ENCODE measurements at places on chromosomes 11 and 22.

- DNase-seq, result no peak
Observed at GRCh38 chr11:116033931-116034553, 529.8 kb upstream of the CADM1 start.

DNA sequence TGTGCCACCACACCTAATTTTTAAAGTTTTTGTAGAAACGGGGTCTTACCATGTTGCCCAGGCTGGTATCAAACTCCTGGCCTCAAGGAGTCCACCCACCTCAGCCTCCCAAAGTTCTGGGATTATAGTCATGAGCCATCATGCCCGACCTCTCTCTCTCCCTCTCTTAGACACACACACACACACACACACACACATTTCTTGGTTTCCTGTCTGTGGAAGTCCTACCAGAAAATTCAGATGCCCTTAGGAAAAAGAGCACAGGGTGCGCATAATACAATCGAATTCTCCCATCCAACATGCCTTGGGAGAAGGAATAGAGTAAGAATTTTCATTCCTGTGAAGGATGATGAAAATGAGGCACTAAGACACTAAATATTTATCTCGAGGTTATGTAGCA lies 10.4 kb downstream of the MICAL3 start:
- no peak for DNase-seq

- no peak for DNase-seq
Observed at GRCh38 chr11:102458548-102458947, 6.0 kb upstream of the TMEM123 start.

- peak; percentile 29 for DNase-seq
Observed at GRCh38 chr11:72430741-72431570, 3.4 kb downstream of the CLPB start.

GRCh38 chr22:31230871-31231621 lies 18.9 kb downstream of the LIMK2 start:
- peak; percentile 54 for DNase-seq

- DNase-seq, result no peak
Observed at GRCh38 chr22:19749876-19750275, 10.7 kb upstream of the TBX1 start.

GRCh38 chr11:134665571-134666270 lies 253.7 kb upstream of the B3GAT1 start:
- DNase-seq, result no peak

DNA sequence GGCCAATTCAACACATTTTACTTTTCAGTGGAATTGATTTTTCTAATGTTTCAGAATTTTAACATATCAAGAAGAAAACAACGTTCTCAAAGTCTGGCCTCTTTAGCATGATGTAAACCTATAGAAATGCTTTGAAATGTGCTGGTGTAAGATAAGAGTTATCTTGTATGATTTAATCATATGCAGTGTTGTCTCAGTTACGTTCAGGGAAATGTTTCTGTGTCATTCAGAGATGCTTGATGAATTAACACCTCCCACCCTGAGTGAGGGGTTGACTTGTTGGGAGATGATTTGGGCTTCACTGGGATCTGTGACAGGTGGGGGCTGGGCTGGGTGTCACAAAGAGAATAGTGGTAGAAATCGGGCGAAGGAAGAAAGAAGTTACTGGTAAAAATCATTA lies 15.7 kb upstream of the MYO18B start:
- DNase-seq, result no peak

- no peak for DNase-seq
Observed at GRCh38 chr11:116427337-116427902, 345.4 kb downstream of the BUD13 start.

GRCh38 chr22:46390652-46391301 lies 55.3 kb downstream of the TRMU start:
- no peak for DNase-seq

- DNase-seq, result peak; percentile 60
Observed at GRCh38 chr11:32893343-32894148, 935 bp downstream of the QSER1 start.

- no peak for DNase-seq
Observed at GRCh38 chr11:121552154-121552553, 99.4 kb upstream of the SORL1-AS1 start.

GRCh38 chr22:49850021-49850911 lies 3.4 kb upstream of the ZBED4 start:
- DNase-seq, result no peak

DNA sequence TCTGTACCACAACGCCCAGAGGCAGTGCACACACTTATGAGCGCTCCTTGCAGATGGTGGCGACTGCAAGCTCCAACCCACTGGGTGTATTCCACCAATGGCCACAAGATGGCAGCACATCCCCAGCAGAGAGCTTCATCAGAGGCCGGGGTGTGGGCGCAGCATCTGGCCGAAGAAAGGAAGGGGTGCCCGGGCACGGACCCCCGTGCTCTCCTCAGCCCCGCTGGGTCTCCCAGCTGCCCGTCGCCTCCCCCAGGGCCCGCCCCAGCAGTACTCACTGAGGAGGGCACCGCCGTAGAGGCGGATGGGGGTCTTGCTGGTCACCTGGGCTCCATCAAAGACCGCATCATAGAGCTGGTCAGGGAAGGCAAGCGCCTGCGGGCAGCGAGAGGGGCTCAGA lies 14.2 kb downstream of the TP53I11 start:
- peak; percentile 84 for DNase-seq

GRCh38 chr11:59728913-59729312 lies 15.3 kb upstream of the OR10V1 start:
- no peak for DNase-seq

DNA sequence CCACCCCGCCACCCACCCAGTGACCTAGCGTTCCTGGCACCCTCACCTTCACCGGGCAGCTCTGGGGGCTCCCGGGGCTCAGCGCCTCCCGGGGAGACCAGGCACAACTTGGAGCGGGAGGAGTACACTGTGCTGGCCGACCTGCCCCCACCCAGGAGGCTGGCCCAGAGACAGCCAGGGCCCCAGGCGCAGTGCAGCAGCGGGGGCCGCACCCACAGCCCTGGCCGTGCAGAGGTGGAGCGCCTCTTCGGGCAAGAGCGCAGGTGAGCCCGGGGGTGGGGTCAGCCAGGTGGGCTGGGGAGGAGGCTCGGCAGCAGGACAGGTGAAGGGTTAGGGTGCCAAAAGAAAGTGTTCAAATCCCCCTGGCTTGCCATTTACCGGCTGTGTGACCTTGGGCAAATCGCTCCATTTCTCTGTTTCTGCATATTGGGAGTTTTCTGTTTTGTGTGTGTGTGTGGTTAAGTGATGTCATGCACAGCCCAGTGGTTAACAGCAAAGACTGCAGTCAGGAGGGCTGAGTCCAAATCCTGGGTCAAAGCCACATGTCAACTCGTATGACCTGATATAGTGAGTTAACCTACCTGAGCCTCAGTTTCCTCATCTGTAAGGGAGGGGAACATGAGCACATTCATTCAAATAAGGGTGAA lies 29.5 kb downstream of the TRIOBP start:
- DNase-seq, result no peak

- no peak for DNase-seq
Observed at GRCh38 chr11:28566339-28567089, 458.3 kb downstream of the METTL15 start.

GRCh38 chr11:46649180-46649738 lies 31.9 kb downstream of the ATG13 start:
- DNase-seq, result no peak

- DNase-seq, result no peak
Observed at GRCh38 chr11:73401217-73401923, 25.2 kb downstream of the RELT start.

- no peak for DNase-seq
Observed at GRCh38 chr11:44578279-44578678, 12.8 kb downstream of the CD82 start.

- DNase-seq, result no peak
Observed at GRCh38 chr22:36335621-36336020, 52.1 kb downstream of the MYH9 start.

GRCh38 chr11:33987975-33988580 lies 63.5 kb upstream of the CAPRIN1 start:
- DNase-seq, result peak; percentile 70

GRCh38 chr22:46303347-46303965 lies 6.8 kb downstream of the GTSE1 start:
- DNase-seq, result no peak

- DNase-seq, result no peak
Observed at GRCh38 chr22:23274146-23274526, 93.8 kb downstream of the BCR start.

GRCh38 chr11:14089690-14090462 lies 127.4 kb downstream of the SPON1 start:
- DNase-seq, result no peak

- DNase-seq, result no peak
Observed at GRCh38 chr11:45948356-45948755, 25.9 kb downstream of the LARGE2 start.

GRCh38 chr22:28714043-28714628 lies 27.5 kb downstream of the CHEK2 start:
- no peak for DNase-seq

DNA sequence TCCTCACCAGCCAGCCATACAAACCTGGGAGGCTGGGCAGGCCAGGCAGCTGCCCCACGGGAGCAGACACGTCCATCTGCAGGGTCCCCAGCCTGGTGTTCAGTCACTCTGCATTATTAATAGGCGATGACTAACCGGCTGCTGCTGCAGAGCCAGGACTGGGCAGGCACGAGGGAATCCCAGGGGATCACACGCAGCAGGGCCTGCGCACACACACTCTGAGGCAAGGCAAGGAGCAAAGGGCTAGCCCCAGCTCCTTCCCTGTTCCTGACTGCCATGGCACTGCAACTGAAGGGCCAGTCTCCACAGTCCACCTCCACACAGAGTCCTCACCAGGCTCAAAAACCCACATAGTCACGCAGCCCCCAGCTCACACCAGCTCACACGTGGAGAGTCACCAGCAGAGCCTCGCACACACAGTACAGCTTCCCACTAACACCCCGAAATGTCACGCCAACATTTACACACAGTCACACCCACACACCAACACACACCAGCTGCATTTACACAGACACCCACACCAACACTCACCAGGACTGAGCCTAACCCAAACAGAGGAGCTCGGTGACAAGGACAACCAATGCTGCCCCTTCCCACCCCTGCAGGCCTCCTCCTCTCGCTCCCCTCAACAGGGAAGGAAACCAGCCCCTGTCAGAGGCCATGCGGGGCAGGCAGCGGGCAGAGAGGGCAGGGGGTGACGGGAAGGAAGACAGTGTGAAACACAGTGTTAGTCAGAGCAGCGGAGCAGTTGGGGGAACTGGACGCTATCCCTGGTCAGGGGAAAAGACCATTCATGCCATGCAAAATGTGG lies 47.3 kb downstream of the NRXN2 start:
- DNase-seq, result no peak

- DNase-seq, result no peak
Observed at GRCh38 chr22:40183029-40183581, 5.4 kb downstream of the TNRC6B start.

DNA sequence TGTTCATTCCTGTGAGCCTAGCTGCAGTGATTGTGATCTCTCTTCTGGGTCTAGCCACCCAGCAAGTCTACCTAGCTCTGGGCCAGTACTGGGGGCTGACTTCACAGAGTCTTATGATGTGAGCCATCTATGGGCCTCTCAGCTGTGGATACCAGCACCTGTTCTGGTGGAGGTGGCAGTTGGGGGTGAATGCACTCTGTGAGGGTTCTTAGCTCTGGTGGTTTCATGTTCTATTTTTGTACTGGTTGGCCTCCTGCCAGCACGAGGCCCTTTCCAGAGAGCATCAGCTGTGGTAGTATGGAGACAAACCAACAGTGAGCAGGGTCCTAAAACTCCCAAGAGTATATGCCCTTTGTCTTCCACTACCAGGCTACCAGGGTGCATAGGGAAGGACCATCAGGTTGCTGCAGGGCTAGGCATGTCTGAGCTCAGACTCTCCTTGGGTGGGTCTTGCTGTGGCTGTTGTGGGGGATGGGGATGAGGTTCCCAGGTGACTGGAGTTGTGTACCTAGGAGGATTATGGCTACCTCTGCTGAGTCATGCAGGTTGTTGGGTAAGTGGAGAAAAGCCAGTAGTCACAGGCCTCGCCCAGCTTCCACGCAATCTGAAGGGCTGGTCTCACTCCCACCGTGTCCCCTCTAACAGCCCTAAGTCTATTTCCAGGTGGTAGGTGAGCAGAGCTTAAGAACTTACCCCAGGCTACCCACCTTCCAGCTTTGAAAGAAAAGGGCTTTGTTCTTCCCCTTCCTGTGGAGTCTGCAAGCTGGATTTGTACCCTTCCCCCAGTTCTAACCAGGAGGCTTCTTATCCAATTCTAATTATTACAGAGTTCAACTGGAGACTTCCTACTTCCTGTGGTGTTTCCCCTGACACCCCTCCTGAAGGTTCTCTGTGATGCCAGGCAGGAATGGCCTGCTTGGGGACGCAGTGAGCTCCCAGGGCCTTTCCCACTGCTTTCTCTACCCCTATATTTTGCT lies 250.7 kb downstream of the LUZP2 start:
- no peak for DNase-seq

GRCh38 chr11:7591987-7592386 lies 78.2 kb downstream of the PPFIBP2 start:
- DNase-seq, result no peak

DNA sequence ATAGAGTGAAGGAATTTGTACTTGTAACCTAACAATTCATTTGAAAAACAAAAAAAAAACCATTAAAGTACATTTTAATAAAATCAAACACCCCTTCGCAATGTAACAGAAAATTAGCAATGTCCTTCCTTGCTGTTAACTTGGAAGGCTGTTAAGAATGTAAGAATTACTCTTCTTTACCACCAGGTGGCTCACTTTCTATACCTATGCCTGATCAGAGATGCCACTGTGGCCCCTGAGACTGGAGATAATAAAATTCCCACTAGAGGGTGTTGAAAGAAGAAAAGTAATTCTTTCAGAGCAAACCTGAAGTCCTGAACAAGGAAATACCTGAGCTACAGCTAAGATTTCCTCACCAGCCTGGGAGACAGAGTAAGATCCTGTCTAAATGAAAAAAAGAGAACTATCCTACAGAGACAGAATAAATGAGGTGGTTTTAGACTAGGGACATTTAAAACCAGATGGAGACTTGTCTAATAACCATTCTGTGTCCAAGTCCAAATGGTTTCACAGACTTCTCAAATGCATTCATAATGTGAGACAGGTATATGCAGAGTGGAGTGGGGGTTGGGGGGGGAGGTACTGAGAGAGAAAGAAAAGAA lies 1089.3 kb downstream of the FAM181B start:
- DNase-seq, result peak; percentile 4

- DNase-seq, result no peak
Observed at GRCh38 chr11:1157341-1157644, 460 bp upstream of the MUC5AC start.

DNA sequence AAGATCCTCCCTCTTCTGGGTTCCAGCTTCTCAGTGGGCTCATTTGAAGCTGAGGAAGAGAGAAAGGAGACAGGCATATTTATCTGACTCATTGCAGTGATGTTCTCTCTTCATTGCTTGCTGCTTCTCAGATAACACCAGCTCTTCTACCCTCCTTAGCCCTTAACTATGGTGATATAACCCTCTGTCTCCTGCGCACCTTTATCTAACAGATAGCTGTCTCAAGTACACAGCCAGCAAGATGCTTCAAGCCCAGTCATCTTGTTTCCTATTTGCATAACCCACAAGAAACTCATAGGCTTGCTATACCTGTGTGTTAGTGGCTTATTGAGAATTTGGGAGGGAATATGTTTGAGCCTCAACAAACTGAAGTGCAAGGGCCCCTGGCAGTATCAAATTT lies 12.6 kb downstream of the PRSS23 start:
- DNase-seq, result no peak

GRCh38 chr22:35598396-35598710 lies 18.8 kb downstream of the MB start:
- DNase-seq, result no peak

All from activated naive CD4-positive, alpha-beta T cell treated with Interleukin-2 at 50 U/mL for 16 hours (primary cell).